ENCODE measurements at places on chromosomes 16 and 17. TPM values are rescaled to one million over a fixed set of nuclear protein-coding genes. Genes with fewer than 3 reads are reported as not detected.

DNA sequence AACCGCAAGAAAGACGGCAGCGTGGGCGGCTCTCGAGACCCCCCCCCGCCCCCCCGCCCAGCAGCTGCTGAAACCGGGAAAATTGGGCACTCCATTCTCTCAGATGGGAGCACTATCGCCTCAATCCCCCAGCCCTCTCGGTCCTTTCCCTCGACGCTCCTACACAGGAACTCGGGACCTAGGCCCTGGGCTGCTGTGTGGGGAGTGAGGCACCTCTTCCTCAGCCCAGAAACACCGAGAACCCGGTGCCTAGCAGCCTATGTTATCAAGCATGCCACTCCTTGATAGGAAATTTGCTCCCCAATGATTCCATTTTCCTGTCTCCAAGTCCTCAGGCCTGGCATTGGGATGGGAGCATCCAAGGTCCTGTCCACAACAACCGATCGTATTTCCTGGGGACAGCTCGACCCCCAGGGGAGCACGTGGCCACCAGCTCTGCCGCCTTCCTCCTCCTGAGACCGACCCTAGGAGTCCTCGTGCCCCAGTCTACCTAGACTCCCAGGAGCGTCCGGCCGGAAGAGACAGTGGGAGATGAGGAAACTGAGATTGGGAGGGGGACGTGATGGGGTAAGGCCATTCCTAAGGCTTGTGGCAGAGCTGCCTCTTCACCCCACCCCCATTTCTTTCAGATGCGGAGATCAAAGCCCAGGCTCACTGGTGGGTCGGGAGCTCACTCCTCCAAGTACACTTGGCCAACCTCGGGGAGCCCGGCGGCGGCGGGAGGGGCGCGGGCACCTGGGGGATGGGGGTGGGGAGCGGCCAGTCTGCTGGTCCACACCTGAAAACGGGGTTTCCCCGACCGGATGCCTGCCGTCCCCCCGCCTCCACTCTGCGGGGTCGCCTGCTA lies 17.5 kb upstream of the CBX8 start:
- peaks cover 18% of the 10 kb centered on the region for H3K4me1 ChIP-seq
- no peak overlapping the region for H3K27ac ChIP-seq
- H3K36me3 ChIP-seq: no peaks in the 10 kb centered on the region
- no peak for DNase-seq
- peak overlapping the region; percentile 59 for H3K4me3 ChIP-seq
- peaks cover 28% of the 10 kb centered on the region for H3K27me3 ChIP-seq

DNA sequence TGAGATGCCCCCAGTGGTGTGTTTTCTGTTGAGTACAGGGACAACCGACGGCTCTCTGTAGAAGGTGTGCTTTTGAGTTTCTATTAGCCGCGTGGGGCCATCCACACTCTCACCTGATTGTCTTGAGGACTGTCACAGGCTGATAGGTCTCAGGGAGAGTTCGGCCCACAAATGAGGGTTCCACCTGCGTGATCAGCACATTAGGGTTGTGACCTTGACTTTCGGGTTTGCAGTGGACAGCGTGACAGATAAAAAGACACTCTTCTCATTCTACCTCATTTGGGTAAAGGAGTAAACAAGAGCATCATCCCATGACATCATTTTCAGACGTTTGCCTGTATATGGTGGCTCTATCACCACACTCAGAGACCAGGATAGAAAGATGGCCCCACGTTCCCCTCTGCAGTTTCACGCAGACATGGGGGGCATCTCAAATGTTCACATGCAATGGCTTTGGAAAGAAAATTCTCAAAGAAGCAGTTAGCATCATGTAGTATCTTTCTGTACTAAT lies 74.3 kb upstream of the MRTFB start:
- no peak overlapping the region for H3K4me3 ChIP-seq
- H3K27ac ChIP-seq: no peak overlapping the region
- H3K27me3 ChIP-seq: no peaks in the 10 kb centered on the region
- H3K4me1 ChIP-seq: peaks cover 19% of the 10 kb centered on the region
- H3K36me3 ChIP-seq: no peaks in the 10 kb centered on the region

DNA sequence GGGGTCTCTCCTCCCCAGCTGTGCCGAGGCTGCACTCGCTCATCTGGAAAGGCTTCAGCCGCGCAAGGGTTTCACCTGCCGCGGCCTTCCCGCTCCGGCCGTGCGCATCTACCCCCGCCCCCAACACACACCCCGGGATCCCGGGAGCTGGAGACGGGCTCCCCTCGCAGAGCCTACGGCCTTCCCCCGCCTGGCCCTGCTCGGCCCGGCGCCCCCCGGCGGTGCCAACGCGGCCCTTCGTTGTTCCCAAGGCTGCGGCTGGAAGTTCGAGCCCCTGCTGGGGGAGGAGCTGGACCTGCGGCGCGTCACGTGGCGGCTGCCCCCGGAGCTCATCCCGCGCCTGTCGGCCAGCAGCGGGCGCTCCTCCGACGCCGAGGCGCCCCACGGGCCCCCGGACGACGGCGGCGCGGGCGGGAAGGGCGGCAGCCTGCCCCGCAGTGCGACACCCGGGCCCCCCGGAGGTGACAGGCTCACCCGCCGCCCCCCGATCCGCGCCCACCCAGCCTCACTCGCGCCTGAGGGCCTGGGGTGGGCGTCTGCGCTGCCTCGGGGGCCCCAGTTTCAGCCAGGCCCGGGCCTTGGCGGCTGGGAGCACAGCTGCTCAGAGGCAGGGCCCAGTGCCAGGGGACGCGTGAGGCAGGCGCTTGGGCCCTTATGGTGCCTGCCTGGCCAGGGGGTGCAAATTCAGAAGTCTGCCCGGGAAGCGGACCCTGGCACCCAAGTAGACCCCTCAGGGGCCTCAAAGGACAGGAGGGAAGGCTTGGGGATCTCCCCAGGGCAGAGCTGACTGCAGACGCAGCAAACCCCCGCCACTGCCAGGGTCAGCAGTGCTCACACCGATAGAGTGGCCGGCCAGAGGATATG lies 11.2 kb downstream of the GALK1 start:
- no peak overlapping the region for H3K27ac ChIP-seq
- H3K36me3 ChIP-seq: peaks cover 4% of the 10 kb centered on the region
- H3K27me3 ChIP-seq: no peaks in the 10 kb centered on the region
- H3K4me1 ChIP-seq: peaks cover 32% of the 10 kb centered on the region
- peak overlapping the region; percentile 73 for H3K4me3 ChIP-seq

GRCh38 chr17:56761387-56761786 lies 72.3 kb downstream of the C17orf67 start:
- no peak overlapping the region for H3K4me3 ChIP-seq
- no peaks in the 10 kb centered on the region for H3K4me1 ChIP-seq
- no peak for DNase-seq
- no peaks in the 10 kb centered on the region for H3K27me3 ChIP-seq

DNA sequence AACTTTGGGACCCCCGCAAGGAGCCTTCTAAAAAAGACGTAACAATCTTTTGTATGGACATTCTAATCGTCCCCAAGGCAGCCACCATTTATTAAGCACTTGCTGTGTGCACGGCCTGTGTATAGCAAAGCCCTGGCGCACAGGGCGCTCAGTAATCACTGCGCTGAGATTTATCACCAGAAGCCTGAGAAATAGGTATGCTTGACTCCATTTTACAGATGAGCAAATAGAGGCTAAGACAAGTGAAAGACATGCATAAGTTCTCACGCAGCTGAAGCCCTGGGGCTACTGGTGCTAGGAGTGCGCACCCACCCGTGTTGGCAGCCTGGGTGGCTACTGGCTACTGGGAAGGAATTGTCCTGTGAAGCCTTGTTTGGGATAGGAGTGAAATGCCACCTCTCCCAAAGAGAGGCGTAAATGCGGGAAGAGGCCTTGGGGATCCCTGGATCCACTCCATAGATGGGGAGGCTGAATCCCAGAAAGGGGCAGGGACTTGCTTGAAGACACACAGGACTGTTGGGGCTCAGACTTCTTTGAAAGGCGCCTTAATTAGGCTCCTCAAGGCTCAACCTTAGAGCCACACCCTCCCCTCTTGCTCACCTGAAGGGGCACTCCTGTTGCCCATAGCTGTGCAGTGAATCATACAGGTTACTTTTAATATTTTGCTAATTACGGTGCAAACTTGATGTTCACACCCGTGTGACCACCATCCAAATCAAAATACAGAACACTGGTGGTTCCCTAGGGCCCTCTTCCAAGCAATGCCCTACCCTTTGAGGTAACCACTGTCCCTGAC lies 634 bp upstream of the NATD1 start:
- no peak for DNase-seq
- peaks cover 16% of the 10 kb centered on the region for H3K4me1 ChIP-seq
- peak overlapping the region; percentile 76 for H3K4me3 ChIP-seq
- H3K27ac ChIP-seq: peak overlapping the region; percentile 64

GRCh38 chr16:66510711-66511601 lies 39.0 kb downstream of the TK2 start:
- peaks cover 83% of the 10 kb centered on the region for H3K4me1 ChIP-seq
- H3K36me3 ChIP-seq: no peaks in the 10 kb centered on the region
- H3K27me3 ChIP-seq: no peaks in the 10 kb centered on the region
- no peak for DNase-seq
- peak overlapping the region; percentile 94 for H3K27ac ChIP-seq
- H3K4me3 ChIP-seq: peak overlapping the region; percentile 24

The NOG gene
- 0.81 TPM for total RNA-seq

The KCNAB3 gene
- total RNA-seq: not detected

Data from thoracic aorta (tissue), 2 donors.